ENCODE measurements at places on chromosomes 5 and 9. TPM values are rescaled to one million over a fixed set of nuclear protein-coding genes. Genes with fewer than 3 reads are reported as not detected.

- H3K27me3 ChIP-seq, result no peaks in the 10 kb centered on the region
- H3K4me1 ChIP-seq, result peaks cover 26% of the 10 kb centered on the region
- no peak overlapping the region for H3K4me3 ChIP-seq
- H3K27ac ChIP-seq, result peak overlapping the region; percentile 5
- DNase-seq, result no peak
These were observed 5.7 kb downstream of the RCL1 start for GRCh38 chr9:4798281-4799032.

- H3K27ac ChIP-seq, result no peak overlapping the region
- no peaks in the 10 kb centered on the region for H3K27me3 ChIP-seq
- no peaks in the 10 kb centered on the region for H3K36me3 ChIP-seq
- H3K4me1 ChIP-seq, result peaks cover 14% of the 10 kb centered on the region
These were observed 128.1 kb upstream of the SLIT3 start for GRCh38 chr5:169429044-169429443.

- no peak for DNase-seq
- no peaks in the 10 kb centered on the region for H3K4me1 ChIP-seq
- H3K4me3 ChIP-seq, result no peak overlapping the region
- no peak overlapping the region for H3K27ac ChIP-seq
- peaks cover 24% of the 10 kb centered on the region for H3K36me3 ChIP-seq
These were observed 22.1 kb upstream of the RARS1 start for GRCh38 chr5:168464214-168464613.

DNA sequence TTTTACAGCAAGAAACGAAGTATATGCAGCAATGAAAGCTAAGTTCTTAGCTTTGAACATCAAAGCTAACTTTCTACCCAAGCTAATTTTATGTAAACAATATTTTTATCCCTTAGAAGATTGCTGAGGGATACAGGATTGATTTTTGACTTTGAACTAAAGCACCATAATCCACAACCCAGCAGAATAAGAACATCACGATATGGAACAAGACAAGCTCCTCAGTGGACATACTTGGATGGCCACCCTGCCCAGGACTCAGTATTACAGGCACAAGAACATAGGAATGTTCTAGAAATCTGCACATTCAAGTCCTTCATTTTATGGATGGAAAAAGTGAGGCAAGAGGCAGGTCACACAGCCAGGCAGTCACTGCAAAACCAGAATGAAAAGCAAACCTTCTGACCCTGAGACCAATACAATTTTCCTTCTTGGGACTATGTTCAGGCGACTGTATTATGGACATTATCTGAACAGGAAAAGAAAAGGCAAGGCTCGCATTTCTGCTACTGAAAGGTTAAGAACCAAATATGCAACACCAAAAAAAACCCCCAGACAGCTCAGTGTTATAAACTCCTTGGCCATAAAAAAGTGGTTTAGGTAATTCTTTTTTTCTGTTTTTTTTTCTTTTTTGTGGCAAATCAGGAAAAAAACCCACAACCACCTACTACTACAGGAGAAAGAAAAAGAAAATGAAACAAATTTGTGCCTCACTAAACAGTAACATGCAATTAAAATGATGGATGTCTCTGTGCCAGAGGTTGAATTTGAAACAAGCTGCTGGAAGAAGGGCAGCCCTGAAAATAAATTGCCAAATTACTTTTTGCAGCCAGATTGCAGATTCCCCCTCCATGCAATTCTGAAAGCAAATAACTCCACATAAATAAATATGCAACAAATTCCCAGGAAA, 25.4 kb downstream of the EPB41L4B start:
- peaks cover 4% of the 10 kb centered on the region for H3K27me3 ChIP-seq
- H3K27ac ChIP-seq, result peak overlapping the region; percentile 21
- H3K4me1 ChIP-seq, result peaks cover 15% of the 10 kb centered on the region
- H3K4me3 ChIP-seq, result no peak overlapping the region
- no peak for DNase-seq
- H3K36me3 ChIP-seq, result no peaks in the 10 kb centered on the region

GRCh38 chr5:143618141-143618540, 193.8 kb upstream of the HMHB1 start:
- H3K4me1 ChIP-seq, result peaks cover 8% of the 10 kb centered on the region
- no peak overlapping the region for H3K27ac ChIP-seq
- H3K36me3 ChIP-seq, result no peaks in the 10 kb centered on the region
- DNase-seq, result no peak

GRCh38 chr5:125775896-125776295, 647.3 kb upstream of the GRAMD2B start:
- no peak for DNase-seq
- H3K27me3 ChIP-seq, result no peaks in the 10 kb centered on the region
- H3K4me3 ChIP-seq, result no peak overlapping the region
- H3K36me3 ChIP-seq, result no peaks in the 10 kb centered on the region
- no peak overlapping the region for H3K27ac ChIP-seq

GRCh38 chr9:85118990-85119755, 449.6 kb downstream of the NTRK2 start:
- no peak for DNase-seq
- H3K4me1 ChIP-seq, result no peaks in the 10 kb centered on the region
- H3K27me3 ChIP-seq, result no peaks in the 10 kb centered on the region

Gene AIF1L
- total RNA-seq, result 20.0 TPM

Gene TMEM250
- 34.2 TPM for total RNA-seq

- H3K36me3 ChIP-seq, result no peaks in the 10 kb centered on the region
- DNase-seq, result no peak
- no peak overlapping the region for H3K4me3 ChIP-seq
These were observed 232.1 kb downstream of the MAN2A1 start for GRCh38 chr5:109921735-109922380.

Gene RC3H2
- total RNA-seq, result 68.6 TPM

- no peaks in the 10 kb centered on the region for H3K4me1 ChIP-seq
- no peak overlapping the region for H3K4me3 ChIP-seq
- H3K27me3 ChIP-seq, result peaks cover 5% of the 10 kb centered on the region
These were observed 14.4 kb upstream of the FAT2 start for GRCh38 chr5:151605559-151605958.

DNA sequence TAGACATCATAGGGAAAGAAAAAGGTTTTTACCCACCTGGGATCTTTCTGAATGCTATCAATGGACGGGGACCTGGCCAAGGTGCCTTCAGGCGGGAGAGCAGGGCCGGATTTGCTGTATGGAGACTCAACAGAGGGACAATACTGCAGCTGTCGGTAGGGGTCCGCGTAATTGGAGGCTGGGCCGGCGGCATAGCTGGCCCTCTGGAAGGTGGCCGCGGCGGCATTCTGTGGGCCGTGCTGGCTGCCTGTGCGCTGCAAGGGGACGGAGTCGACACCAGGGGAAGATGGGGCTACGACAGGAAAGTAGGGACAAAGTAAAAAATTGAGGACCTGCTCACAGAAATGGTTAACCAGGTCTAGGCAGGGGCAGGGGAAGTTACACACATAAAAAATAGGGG, 557.9 kb downstream of the CTNND2 start:
- no peaks in the 10 kb centered on the region for H3K27me3 ChIP-seq
- no peak overlapping the region for H3K4me3 ChIP-seq
- no peaks in the 10 kb centered on the region for H3K4me1 ChIP-seq
- H3K36me3 ChIP-seq, result no peaks in the 10 kb centered on the region
- DNase-seq, result no peak

DNA sequence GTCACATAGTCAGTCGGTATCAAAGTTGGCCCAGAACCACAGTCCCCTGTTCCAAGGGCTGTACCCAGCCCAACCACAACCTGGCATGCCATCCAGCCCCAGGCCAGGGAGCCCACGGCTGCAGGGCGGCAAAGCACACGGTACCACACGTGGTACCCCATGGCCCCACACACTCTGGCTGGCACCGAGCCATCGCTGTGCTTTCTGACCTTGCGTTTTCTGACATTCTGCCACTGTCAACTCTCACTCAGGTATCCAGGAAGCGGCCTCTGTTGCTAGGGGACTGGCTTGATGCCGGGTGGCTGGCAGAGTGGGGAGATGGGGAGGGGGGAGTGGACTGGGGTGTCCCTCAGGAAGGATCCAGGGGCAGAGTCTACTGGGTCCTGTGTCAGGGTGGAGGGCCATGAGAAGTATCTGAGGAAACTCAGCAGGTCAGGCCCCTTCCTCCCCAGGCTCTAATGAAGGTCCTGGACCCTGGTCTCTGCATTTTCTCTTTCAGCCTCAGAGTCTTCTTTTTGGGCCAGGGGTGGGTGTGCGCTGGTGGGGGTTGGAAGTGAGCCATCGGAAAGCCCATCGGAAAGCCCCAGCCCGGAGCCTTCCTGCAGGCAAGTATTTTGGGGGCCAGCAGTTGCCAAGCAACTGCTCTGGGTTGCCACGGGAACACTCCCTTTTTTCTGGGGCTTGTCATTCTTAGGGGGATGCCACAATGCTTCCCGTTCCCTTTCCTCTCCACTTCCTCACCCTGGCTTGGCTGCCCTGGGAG, 21.0 kb upstream of the RALGDS start:
- H3K27ac ChIP-seq, result no peak overlapping the region
- DNase-seq, result no peak
- no peaks in the 10 kb centered on the region for H3K27me3 ChIP-seq
- peaks cover 34% of the 10 kb centered on the region for H3K4me1 ChIP-seq
- H3K36me3 ChIP-seq, result peaks cover 2% of the 10 kb centered on the region

- no peaks in the 10 kb centered on the region for H3K4me1 ChIP-seq
- peaks cover 3% of the 10 kb centered on the region for H3K27me3 ChIP-seq
- no peaks in the 10 kb centered on the region for H3K36me3 ChIP-seq
- no peak overlapping the region for H3K4me3 ChIP-seq
These were observed 23.4 kb upstream of the ANKRD18A start for GRCh38 chr9:38643815-38644173.

Gene C5orf63
- total RNA-seq, result 2.3 TPM

DNA sequence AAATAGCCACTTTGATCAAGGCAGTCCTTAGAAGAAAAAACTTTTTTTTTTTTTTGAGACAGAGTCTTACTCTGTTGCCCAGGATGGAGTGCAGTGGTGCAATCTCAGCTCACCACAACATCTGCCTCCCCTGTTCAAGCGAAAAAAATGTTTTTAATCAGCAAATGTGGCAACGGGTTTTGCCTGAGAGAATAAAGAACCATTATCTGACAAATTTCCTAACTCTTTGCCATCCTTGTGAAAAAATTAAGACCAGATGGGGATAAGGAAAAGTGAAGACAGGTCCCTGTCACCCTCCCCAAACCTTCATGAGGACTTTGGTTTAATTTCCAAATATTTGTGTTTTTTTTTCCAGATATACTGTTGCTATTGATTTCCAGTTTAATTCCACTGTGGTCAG, 107.3 kb upstream of the SPOCK1 start:
- no peaks in the 10 kb centered on the region for H3K36me3 ChIP-seq
- peaks cover 82% of the 10 kb centered on the region for H3K27me3 ChIP-seq
- H3K27ac ChIP-seq, result no peak overlapping the region
- DNase-seq, result no peak

GRCh38 chr9:107390279-107390678, 99.3 kb downstream of the KLF4 start:
- no peaks in the 10 kb centered on the region for H3K27me3 ChIP-seq
- H3K36me3 ChIP-seq, result no peaks in the 10 kb centered on the region
- no peak for DNase-seq
- H3K27ac ChIP-seq, result no peak overlapping the region
- H3K4me1 ChIP-seq, result peaks cover 18% of the 10 kb centered on the region

All from mesothelial cell of epicardium (in vitro differentiated cells).